Foreskin keratinocyte (primary cell): ENCODE measurements at places on chromosomes 16 and 17.

DNA sequence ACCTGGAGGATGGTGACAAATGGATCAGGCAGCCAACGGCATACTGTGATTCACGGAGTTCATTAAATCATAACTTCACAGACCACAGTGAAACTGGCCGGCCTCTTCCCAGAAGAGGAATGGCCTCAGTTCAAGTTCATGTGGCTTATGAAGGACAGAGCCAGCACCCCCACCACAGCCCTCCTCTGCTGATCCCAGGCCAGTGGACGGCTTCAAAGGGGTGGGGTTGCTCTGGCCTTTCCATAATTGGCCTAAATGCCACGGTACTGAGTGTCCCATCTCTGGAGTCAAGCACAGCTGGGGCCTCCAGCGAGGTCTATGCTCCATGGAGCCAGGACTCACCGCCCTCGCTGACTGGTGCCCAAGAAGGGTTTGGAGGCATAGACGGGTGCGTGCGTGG, 21.4 kb downstream of the GALNS start:
- DNase-seq, result no peak

GRCh38 chr17:48734333-48735061, 5.9 kb upstream of the HOXB13 start:
- DNase-seq, result no peak

- DNase-seq, result no peak
Observed at GRCh38 chr17:2343421-2343820, 6.1 kb downstream of the SGSM2 start.

DNA sequence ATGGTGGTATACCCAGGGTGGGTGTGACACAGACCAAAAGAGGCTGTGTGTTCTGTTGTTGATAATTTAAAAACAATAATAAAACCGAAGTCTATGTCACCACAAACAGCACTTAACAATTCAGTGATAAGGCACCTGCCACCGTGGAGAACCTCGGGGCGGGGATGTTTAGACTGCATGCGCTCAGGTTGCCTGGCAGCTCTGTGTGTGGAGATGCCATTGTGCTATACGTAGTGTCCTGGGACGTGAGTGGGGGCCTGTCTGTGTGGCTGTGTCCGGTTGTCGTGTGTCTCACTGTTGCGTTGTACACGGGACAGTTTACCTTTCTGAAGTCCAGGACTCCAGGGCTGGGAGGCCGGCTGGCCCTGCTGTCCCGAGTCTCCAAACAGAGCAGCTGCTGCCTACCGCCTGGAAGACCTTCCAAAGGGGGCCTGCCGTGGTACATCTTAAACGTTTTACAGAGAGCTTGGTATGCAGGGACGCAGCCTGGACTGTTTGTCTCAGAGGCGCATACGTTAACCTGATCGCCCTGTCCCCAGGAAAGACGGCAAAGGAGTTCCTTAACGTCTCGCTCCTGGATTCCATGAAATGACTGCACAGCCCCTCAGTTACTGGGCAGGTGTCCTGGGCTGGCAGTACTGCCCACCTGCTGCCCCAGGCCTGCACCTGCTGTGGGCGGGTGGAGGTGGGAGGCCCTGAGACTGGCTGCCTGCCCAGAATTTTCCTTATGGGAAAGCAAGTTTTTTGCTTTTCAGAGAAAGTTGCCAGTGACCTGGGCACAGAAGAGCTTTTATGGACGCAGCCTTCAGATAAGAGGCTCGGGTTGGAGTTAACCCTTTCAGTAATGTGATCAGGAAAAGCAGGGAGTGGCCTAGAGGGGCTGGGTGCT, 19.0 kb downstream of the SPIRE2 start:
- no peak for DNase-seq

DNA sequence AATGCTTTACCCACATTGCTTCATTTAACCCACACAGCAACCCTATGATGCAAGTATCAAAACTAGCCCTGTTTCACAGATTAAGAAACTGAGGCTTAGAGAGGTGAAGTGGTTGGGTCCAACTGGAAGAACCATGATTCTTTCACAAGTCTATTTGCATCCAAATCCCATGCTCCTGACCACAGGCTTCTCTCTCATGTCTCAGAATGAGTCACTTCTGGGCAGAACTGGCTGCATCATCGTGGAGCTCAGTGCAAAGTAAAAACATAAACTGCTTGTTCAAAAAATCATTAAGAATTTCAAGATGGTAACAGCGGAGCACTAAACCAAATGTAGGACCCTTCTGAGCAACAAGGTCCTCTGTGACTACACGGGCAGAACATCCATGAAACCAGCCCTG, 20.2 kb upstream of the CES1 start:
- no peak for DNase-seq

- no peak for DNase-seq
Observed at GRCh38 chr17:72134608-72135394, 14.0 kb downstream of the SOX9 start.

DNA sequence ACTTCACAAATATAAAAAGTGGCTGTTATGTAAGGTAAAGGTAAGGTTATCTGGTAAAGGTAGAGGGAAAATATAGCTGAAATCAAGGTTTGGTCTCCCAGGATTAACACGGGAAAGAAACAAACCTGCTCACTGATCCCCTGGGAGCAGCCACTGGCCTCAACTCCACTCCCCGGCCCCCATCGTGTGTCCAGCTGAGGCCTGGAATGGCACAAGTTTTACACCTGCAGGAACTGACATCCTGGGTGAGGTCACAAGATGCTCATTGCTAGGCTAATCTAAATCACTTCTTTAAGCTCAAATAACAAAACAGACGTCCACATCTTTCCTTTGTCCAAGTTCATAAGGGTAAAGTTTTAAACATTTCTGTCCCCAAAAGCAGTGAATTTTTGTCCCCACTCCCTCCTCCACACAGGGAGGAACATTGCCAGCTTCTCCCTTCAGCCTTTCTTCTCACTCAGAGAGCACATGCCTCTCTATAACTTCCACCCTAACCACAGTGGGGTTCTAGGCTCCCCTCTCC, 46.3 kb downstream of the ERN1 start:
- no peak for DNase-seq

DNA sequence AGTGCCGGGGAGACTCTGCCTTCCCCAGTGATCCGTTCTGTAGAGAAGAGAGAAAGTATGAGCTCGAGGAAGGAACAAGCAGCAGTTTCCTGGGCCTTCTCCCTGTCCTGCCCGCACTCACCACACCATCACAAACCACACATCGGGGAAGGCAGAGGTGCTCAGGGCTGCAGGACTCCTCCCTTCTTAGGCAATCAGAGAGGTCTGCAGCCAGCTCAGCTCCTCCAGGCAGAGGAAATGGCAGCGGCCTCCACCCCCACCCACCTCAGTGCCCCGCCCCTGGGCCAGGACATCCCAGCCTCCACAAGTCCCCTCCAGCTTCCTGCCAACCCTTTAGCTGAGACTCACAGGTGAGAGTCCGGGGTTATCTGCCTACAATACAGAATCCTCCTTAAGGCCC, 2.0 kb downstream of the ZNF319 start:
- DNase-seq, result peak; percentile 66
